ENCODE measurements at places on chromosomes 5 and 9.

DNA sequence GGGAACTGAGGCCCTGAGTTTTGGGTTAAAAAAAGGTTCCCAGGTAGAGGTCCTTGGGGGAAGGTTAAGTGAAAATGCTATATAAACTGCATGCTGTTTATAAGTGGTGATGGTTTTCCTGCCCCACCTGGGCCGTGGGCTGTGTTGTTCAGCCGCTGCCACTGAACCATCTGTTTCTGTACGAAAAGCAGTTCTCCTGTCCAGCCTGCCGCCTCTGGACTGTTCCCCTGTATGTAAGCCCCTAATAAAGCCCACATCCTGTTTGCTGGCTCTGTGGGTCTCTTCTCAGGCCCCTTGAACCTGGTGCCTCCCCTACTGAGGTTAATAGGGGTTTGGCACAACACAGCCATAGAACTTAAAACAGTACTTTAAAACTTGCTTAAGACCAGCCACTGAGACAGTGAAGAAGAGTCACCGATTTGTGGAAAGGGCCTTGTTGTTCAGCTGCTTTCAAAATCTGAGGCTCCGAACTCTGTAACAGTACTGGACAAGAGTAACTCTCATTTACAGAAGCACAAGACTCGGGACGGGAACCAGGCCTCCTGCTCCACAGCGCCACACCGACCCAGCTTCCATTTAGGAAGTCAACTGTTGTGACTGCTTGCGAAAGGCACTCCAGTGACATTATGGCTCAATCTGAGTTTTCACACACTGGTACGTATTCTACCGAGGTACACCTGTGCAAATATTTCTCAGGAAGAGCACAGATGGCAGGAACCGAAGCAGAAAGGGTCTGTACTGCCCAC is 192.5 kb downstream of the CDK5RAP2 start:
- DNase-seq: no peak

DNA sequence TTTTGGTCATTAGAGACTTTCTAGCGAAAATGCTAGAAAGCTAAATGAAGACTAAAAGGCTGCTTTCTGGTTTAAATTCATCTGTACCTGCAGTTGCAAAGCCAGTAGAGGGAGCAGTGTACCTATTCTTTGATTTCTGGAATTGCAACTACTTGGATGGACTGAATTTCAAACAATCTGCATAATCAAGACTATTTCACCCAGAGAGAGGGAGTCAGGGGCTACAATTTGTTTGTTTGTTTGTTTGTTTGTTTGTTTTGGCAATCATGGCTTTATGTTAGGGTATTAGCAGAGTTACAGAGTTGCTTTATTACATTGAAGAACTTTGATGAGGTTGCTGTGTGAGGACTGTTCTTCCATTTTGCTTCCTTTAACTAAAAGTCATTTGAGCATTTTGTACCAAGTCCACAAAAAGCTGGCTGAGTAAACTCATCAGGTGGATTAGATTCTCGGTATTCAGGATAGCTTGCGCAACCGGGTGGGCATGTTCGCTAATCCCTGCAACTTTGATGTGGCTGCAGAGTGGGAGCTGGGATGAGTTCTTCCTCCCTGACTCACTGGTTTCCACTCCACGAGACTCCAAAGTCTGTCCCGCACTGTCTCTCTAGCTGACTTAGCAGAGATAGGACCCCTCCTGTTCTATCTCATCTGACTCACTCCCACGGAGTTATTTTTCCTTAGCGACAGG is 80.0 kb upstream of the TUT7 start:
- DNase-seq: peak; percentile 90

GRCh38 chr5:43469671-43470391 is 13.8 kb downstream of the TMEM267 start:
- DNase-seq: no peak

DNA sequence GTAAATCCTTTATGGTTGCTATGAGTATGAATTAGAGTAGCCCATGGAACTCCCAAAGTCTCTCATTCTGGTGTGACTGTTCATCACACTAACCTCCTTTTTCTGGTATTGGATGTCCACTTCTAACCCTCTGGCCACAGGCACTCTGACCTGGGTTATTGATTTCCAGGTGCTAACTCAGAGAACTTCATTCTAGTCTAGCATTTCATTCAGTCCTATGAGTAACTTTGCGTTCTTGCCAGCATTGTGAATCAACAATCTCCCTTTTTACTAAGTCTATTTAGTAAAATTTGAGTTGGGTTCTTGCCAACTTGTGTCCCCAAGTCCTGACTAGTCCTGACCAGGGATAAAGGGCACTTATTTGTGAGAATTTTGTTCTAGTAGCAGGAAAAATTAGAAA is 103.5 kb downstream of the SNX18 start:
- DNase-seq: no peak

DNA sequence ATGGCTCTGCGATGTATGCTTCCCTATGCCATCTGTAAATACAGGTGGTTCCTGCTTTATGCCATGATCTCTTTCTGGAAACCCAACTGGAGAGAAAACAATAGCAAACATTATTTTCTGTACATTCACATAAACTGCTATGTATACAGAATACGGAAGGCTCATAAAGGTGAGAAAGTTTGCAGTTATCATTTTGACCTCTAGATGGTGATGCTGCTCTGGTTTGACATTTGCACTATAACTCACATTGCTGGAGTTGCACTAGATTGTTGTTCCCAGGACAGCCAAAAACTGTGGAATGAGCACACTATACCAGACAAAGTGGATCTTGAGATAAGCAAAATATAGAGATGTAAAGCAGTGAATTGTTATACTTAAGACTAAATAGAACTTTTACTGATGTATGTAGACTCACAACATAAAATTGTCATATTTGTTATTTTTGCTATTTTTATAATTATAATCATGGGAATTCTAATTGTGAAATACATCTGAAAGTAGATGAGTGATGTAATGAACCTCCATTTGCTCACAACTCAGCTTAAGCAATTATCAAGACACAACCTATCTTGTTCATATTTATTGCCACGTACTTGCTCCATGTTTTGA is 246.5 kb downstream of the PTPRD start:
- peak; percentile 51 for DNase-seq

DNA sequence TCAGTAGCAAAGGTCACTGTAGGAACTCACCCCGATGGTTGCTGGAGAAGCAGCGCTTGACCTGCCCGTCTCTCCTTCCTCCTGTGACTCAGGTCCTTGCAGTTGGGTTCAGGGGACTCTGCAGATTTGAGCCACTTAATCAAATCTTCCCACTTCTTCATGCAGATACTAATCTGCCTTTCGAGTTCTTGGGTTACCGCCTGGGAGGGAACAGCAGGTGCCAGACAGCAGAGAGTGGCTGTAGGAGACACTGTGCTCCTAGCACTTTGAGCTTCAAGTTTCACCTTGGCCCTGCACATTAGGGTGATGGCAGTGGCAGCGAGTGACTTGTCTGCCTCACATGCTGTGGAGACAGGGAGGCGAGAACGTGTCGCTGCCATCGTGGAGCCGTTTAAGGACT is 478.3 kb downstream of the PSAT1 start:
- no peak for DNase-seq

DNA sequence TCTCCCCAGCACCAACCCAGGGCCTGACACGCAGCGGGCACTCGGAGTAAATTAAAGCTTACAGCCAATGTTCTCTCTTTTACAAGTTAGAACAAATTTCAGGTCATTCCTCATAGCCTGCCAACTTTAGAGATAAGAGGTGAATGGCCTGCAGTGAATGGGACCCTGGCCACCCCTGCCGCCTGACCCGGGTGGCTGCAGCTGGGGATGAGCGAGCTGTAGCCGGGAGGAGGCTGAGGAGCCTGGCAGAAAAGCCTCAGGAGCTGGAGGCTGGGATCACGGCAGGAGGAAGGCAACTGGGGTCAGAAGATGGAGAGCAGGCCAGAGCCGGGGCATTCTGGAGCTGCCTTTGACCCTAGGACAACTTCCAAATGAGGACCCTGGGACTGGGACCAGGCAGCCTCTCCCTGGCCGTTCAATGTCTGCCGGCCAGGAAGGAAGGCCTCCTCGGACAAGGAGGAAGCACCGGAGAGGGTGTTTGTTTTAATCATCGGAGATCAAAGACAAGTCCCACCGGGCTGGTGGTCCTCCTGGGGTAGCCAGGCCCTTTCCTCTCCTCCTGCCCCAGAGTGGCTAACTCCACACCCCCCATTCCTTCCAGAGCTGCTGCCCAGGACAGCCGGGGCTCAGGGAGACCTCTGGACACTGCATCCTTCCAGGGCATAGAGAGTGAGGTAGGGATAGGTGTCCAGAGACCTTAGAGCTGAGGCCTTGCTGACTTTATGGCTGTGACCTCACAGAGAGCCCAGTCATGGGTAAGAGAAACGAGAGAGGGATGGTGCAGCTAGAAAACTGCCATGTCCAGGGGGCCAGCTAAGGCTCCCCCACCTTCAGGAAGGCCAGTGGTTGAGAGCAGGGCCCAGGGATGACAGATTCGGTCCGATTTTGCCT is 87.3 kb upstream of the LMX1B start:
- no peak for DNase-seq

- DNase-seq: no peak
These were observed 219.1 kb upstream of the PCSK5 start for GRCh38 chr9:75671354-75671753.

DNA sequence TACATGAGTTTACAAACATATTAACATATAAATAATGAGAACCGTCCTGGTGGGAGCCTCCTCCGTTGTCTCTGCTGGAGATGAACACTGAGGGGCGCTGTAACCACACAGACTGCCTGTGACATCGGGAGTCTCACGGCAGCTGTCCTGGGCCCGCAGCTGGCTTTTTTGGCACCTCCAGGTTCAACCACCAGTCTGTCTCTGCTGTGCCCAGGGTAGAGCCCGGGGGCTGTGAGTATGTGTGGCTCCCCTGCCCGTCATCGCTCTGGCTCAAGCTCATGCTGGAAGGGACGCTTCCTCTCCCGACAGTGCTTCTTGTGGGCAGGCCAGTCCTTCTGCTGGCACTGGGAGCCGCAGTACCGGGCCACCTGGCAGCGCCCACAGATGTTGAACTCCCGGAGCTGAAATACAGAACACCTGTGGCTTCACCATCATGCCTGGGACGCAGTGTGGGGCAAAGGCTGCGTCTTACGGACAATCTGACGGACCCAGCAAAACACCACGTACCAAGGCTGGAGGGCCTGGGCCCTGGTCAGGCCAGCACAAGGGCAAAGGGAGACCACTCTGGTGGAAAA is 3.6 kb upstream of the DPH7 start:
- DNase-seq: no peak

DNA sequence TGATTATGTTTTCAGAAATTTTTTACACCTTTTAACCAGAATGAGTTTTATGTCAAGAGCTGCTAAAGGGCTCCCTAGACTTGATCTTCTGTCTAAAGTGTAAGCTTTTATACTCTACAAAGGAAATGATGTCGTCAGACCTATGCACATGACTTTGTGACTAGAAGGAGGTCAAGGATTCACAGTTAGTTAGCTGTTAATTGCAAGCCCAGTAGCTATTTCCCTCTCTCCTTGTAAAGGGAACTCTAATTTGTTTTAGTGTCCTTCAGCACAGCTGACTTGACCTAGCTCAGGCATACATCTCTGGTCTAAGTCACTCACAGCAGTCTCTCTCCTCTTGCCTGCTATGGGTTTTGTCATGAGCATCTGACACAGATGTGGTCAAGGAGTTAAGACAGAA is 173.5 kb upstream of the NREP start:
- no peak for DNase-seq

DNA sequence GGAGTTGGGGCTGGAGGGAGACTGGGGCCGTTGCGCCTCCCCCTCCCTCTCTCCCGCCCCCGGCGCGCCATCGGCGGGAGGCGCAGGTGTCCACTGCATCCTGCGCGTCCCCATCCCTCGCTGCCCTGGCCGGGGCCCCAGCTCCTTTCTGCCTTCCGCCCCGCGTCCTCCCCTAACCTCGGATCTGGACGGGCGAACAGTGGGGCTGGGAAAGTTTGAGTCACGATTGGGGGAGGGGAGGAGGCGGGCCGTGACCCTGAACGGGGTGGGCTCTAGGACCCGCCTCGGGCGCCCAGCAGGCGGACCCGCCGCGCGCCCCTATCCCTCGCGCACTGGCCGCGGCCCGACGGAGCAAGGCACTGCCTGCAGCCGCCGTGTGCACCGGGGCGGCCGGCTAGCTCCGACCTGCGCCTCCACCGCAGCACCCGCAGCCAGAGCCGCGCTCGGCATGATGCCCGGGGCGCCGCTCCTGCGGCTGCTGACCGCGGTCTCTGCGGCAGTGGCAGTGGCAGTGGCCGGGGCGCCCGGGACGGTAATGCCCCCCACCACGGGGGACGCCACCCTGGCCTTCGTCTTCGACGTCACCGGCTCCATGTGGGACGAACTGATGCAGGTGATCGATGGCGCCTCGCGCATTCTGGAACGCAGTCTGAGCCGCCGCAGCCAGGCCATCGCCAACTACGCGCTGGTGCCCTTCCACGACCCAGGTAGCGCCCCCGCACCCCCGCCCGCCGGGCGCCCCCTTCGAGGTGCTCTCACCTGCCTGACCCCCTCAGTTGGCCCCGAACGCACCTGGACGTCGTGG is at the start of gene HMCN2:
TSS of gene HMCN2 (plus strand) at position 330 of the 805 bp plus-strand sequence. CDS start at position 449, 119 bp downstream.
- no peak for DNase-seq

- peak; percentile 70 for DNase-seq
These were observed 219.7 kb upstream of the TUT7 start for GRCh38 chr9:86573886-86574285.

- DNase-seq: no peak
These were observed 27.5 kb upstream of the HAND1 start for GRCh38 chr5:154505567-154505966.

DNA sequence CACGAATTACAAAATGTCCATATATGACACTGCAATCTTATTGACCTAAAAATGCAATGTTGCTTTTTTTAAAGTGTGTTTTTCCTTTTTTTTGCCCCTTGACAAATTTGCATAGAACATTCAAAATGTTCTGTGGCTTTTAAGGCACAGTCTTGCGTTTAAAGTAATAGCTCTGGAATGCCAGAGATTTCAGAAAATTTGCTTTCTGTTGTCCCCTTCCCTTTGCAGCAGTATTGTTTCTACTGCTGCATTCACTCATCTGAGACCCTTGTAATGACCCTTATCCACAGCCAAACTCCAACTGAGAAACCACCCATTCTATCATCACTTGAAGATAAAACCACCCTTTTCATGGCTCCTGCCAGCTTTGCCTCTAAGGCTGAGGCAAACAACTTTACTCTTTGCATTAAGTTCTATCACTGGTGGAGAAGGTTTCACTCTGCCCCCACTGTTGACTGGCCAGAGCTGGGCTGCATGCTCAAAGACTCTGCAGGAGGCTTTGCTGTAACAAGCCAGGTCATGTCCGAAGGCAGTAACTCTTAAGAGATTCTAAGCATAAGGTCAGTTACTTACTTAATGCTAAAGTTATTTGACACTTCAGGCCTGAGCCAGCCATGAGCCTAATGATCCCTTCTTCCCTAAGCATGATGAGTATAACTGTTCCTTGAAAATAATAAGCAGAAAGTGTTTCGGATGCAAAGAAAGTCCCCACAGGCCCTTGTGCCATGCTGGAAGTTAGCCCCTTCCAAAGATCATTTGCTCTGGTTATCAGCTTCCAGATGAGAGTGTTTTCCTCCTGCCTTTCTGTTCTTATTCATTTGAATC is 101.9 kb downstream of the CD180 start:
- DNase-seq: peak; percentile 44

GRCh38 chr9:87198716-87199115 is 251.4 kb upstream of the GAS1 start:
- peak; percentile 31 for DNase-seq

GRCh38 chr5:170582644-170583330 is 79.0 kb downstream of the KCNIP1 start:
- DNase-seq: no peak
